GM23338 (cell line): ENCODE measurements at places on chromosomes 5 and 9.

GRCh38 chr9:68546596-68547390, 6.1 kb upstream of the TMEM252 start:
- no peak for DNase-seq

DNA sequence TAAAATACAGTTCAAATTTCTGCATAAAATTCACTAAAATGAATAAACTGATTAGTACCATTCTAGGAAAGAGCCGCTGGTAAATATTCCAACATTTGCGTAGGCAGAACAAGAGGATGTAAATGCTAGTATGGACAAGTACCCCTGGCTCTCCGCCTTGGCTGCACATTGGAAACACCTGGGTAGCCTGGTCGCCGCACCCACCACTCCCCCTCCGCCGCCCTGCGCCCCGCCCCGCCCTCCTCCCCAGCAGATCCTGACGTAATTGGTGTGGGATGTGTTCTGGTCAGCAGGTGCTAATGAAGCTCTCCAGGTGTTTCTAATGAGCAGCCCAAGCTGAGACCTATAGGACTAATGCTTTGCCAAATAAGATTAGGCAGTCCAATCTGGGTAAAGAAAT, 225.7 kb downstream of the FRMD3 start:
- no peak for DNase-seq

DNA sequence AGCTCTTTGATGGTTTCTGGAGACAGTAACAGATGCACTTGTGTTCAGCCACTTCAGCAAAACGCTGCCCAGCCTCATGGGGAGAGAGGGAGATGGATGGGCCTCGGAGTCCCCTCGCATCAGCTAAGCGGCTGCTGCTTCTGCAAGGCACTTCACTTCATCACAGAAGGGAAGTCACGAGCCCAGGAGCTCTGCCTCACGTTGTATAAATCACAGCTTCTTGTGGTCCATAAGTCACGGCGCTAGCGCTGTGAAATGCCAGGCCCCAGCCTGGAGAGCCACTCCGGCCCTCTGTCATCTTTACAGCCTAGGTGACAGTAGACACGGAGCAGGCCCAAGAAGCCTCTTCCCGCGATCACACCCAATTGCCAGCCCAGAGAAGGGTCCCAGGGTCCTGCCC, 23.4 kb downstream of the DBH start:
- no peak for DNase-seq

DNA sequence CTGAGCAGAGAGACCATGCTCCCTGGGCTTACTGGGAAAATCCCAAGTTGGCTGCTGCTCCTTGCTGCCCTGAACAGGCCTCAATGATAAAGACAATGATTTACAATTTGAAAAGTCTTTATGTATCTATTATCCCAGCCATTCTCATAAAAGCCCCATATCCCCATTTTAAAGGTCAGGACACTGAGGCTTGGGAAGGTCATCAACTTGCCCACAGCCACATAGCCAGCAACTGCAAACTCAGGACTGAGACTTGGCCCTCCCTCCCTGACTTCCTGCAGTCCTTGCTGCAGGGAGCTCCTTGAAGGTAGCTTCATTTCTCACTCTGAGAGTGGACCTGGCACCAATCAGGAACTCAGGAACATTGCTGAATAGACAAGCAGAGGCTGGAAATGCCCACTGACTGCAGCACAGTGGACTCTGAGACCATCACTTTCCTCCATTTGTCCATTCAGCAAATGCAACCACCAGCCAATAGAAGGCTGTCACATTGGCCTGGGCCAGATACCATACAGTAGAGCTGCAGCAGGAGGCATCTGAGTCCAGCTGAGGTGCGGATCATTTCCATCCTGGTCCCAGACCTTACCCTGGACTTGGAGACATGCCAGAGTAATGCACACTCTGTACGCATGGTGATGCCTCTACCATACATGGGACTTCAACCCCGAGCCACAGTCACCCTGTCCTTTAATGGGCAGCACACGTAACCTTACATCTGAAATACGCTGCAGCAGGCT, 18.3 kb downstream of the TNIP1 start:
- DNase-seq = no peak

- DNase-seq = no peak
These were observed 98.4 kb upstream of the GDNF start for GRCh38 chr5:37938076-37938852.

DNA sequence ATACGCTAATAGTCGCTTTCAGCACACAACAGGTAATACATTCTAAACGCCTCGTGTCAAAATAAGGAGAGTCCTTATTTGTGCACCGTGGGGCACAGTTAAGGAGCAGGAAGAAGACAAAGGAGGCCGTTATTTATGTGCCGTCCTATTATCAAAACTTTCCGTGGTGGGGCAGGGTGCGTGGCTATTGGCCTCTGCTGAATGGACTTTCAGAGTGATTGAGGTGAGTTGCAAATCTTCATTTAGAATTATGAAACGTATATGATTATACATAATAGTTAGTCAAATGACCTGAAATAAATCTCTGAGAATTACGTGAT, 833 bp downstream of the C5orf24 start:
- no peak for DNase-seq
